IPS DF 19.7 (cell line): ENCODE measurements at places on chromosomes 11 and 22.

DNA sequence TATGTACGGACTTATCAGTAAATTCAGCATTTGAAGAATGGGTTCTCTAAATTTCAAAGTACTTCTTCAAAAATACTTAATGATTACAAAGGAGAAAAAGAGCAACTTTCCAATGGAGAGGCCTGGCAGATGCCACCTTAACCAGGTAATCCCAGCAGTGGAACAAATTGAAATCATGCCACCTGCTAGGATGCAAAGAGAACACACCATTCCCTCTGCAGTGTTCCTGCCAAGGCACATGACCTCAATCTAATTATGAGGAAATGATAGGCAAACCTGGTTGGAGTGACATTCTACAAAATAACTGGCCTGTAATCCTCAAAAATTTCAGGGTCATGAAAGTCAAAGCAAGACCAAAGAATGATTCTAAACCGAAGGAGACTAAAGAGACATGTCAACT lies 21.5 kb downstream of the TNRC6B start:
- no peak for DNase-seq

- DNase-seq: peak; percentile 12
These were observed 67.6 kb upstream of the ARHGAP42 start for GRCh38 chr11:100619484-100619883.

DNA sequence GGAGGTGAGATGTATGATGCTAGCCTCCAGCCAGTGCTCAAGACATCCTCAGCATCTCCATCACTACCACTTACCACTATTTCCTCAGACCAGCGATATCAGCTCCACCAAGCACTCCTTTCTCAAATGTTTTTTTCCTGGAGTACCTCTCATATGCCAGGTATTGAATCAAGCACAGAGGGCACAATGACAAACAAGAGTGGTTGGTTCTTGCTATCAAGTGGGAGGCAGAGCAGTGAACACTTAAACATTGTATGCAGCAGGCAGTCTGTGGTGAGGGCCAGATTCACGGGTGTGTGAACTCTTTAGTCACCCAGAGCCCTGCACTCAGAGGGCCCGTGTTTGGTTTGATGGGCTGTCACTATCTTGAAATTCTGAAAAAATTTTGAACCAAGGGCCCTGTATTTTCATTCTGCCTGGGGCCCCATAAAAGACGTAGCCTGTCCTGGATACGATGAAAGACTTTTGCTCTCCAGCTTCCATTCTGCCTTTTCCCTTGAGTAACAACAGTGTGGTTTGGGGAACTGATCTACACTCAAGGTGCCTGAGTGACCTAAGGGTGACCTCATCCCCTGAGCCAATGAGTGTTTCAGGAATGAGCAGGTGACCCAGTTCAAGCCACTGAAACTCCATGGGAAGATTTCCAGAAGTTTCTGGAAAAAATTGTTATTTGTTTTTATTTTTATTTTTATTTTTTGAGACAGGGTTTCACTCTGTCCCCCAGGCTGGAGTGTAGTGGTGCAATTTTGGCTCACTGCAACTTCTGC lies 348.4 kb upstream of the NARS2 start:
- no peak for DNase-seq

DNA sequence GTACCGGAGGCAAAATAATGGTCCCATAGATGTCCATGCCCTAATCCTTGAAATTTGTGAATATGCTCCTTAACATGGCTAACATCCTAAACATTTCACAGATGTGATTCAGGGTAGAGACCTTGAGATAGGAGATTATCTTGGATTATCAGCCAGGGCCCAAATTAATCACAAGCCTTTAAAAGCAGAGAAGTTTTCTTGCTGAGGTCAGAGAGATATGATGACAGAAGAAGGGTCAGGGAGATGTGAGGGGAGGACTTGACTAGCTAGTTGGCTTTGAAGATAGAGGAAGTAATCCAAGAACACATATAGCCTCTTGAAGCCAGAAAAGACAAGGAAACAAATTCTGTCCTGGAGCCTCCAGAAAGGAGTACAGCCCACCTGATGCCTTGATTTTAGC lies 19.1 kb upstream of the FDX1 start:
- no peak for DNase-seq

DNA sequence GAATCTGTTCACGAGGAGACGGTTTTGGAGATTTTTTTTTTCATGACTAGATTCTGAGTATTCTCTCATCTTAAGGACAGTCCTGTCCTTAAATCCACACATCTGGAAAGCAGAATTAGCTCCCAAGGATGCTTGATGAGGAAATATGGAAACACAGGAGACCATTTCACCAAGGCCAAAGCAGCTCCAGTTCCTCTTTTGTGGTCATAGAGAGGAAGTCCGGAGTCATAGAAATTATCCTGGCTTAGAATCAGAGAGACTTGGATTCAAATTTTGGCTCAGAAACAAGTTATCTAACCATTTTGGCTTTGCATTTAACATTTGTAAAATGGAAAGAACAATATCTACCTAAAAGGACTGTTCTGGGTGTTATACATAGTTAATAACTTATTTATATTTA lies 7.3 kb upstream of the TEAD1 start:
- DNase-seq: no peak

DNA sequence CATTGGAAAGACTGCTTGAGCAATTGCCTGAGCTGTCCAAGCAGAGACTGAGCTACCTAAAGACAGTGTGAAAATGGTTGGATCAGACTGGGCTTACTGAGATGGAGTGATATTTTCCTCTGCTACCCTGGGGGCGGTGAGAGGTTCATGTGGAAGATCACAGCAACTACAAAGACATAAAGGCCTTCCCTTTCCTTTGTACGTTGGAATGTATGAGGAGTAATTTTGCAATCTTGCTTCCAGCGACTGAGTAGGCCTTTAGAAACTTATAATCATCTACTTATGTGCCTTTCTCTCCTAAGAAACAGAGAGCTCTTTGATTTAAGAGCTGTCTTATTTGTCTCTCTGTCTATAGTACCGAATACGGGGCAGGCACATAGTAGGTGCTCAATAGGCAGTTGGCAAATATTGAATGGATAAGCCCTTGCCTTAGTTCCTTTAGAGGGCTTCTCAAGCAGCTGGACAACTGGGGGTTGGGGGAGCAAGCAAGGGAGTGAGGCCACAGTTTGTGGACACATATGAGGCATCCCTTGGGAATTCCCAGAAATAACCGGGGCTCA lies 2.4 kb upstream of the HEPACAM start:
- no peak for DNase-seq

GRCh38 chr11:2378527-2379210 lies 1.6 kb downstream of the CD81 start:
- DNase-seq: no peak

GRCh38 chr11:10351765-10352641 lies 47.1 kb downstream of the ADM start:
- DNase-seq: peak; percentile 100

DNA sequence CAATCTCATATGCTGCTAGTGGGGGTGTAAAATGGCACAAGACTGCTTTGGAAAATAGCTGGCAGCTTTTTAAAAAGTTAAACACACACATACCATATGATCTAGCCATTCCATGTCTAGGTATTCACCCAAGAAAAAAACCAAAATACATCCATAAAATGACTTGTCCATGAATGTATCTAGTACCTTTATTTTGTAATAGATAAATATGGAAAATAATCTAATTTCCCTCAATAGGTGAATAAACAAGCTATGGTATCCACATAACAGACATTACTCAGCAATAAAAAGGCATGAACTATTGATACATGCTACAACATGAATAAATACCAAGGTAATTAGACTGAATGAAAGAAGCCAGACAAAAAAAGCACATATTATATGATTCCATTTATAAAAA lies 22.9 kb downstream of the RNF141 start:
- no peak for DNase-seq

- DNase-seq: no peak
These were observed 48.8 kb downstream of the EXT2 start for GRCh38 chr11:44143987-44144909.

GRCh38 chr11:99238401-99238800 lies 217.7 kb downstream of the CNTN5 start:
- DNase-seq: no peak

GRCh38 chr11:121773076-121773475 lies 320.3 kb upstream of the SORL1-AS1 start:
- no peak for DNase-seq

DNA sequence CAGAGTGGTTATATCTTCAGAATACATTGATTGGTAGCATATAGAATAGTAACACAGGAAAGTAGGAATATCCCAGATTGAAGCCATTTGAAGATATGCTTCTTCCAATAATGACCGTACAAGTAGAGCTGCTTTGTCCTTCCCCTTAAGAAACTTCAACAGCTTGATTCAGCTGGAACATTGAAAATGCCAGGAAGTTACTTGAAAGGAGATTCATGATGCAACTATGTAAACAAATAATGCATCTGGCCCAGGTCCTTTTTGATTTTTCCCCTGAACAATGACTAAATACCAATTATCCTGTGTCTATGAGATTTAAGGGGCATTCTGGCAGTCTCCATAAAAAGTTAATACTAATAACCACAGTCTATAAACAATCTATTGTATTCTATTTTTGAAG lies 3.0 kb downstream of the DKK3 start:
- no peak for DNase-seq

GRCh38 chr11:108734956-108735559 lies 70.2 kb downstream of the DDX10 start:
- no peak for DNase-seq

DNA sequence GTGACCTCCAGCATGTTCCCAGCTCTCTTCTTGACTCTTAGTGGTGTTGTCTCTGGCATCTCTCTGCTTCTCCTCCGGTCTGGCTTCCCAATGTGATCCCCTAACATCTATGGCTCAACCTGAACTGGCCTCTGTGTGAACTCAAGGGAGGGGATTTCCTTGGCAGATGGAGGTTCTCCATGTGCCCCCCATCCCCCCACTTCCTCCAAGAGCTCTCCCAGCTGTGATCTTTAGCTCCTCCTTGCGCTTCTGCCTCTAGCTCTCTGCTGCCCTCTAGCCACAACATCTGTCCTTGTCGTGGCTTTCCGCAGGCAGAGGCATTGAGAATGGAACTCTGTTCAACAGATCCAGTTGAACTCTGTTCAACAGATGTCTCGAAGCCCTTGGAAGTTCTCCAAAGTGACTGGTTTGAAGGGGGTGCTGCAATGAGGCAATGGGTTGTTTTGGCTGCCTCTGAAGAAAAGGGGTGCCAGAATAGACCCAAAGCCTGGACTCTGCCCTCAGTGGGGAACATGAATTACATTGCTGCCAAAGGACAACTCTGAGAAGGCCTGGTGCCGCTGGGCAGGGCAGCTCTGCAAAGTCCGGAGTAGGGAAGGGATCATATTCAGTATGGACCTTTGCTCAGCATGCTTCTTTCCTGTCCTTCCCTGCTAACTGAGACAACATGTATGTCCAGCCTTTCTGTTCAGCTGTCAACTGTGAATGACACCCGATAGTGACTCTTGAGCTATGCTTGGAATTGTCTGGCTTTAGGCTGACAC lies 61.9 kb downstream of the ADM start:
- peak; percentile 95 for DNase-seq

GRCh38 chr11:96207459-96208449 lies 135.2 kb downstream of the MAML2 start:
- DNase-seq: no peak

- DNase-seq: no peak
These were observed 38.5 kb downstream of the MICAL2 start for GRCh38 chr11:12148882-12149281.

DNA sequence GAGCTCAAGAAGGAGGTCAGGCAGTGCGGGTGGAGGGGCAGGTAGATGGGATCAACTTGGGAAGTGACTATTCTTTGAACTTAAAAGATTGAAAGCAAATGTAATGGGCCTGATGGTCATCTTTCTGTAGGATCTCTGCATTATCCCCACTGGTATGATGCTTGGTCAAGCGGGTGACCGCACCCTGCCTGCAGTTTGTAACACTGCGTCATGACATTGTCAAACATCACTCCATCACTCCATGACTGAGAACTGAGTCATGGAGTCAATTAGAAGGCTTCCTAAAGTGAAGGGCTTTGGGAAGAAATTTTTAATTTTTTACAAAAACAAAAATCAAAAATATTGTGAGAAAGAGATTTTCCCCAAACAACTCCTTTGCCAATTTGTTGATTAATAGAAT lies 62.4 kb upstream of the BMAL1 start:
- no peak for DNase-seq
